NCI-H524 treated with DMSO at 0.1 percent for 48 hours (cell line): ENCODE measurements at places on chromosomes 3 and 15.

DNA sequence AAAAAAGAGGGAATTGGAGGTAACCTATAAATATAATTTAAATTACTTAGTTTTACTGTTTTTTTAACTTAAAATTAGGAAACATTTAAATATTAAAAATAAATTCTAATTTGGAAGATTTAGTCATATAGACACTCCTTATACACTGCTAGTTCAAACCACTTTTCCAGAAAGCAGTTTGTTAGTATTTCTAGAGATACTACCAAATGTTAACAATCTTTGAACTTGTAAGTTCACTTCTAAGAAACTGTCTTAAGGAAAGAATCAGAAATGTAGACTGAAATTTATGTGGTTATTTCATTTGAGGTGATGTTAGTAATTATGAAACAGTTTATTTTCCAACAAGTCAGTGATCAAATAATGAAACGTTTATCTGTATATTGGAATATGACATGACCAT is 22.7 kb downstream of the CTDSPL2 start:
- DNase-seq: no peak

- DNase-seq: no peak
Measured at GRCh38 chr15:69760890-69761568, 308.4 kb downstream of the RPLP1 start.

DNA sequence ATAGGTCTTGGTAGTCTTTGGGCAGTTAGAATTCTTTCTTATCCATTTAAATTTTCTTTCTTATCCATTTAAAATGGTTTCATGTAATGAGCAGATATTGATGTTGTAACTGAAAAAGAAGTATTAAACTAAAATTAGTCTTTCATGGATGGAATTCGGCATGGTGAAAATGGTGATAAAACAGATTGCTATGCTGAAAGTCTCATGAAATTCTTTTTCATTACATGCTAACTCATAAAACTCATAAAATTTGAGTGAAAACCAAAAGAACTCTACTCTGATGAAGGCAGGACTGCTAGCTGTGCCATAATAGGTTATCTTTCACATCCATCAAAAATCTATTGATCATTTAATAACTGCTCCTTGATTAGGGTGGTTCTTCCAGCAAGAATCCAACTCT is 3.9 kb upstream of the CD96 start:
- no peak for DNase-seq

- no peak for DNase-seq
Measured at GRCh38 chr3:33363113-33363800, 76.9 kb downstream of the UBP1 start.

- no peak for DNase-seq
Measured at GRCh38 chr15:28975766-28976179, 90.0 kb downstream of the APBA2 start.

DNA sequence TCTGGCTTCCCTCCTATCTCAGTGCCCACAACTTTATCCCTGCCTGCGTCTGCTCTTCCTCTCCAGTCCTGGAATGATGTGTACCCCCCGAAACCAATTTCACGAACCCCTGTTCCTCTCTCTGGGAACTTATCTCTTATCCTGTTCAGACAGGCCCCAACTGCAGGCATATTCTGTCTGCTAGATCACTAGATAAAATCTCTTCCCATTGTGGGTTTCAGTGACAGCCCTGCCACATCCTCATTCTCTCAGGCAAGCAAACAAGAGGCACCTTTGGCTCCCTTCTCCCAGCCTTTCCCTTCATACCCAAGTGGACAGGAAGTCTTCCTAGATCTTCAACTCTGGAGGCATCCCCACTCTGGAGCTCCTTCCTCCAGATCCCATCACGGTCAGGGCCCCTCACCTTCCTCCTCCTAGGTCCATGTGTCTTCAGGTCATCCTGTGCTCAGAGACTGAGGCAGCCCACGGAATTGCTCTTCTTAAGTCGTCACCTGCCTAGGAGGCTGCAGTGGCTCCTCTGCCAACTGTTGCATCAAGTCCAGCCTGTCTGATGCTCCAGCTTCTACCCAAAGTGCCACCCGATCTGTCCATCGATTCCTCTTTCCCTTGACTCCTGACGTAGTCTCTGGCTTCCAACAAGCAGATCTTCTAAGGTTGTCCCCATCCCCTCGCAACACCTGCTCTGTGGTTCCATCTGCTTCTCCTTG is 190.8 kb downstream of the SLCO3A1 start:
- no peak for DNase-seq

DNA sequence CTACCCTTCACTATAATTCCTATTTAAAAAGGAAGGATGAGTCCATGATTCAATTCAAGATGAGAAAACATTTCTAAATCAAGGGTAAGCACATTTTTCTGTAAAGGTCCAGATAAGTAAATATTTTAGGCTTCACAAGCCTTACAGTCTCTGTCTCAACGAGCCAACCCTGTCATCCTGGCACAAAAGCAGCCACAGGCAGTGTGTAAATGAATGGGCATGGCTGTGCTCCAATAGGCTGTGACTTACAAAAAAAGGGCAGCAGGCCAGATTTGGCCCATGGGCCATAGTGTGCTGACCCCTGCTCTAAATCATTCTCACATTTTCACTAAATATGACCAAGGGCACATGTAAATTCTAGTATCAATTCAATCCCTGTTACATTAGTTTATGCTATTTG is 200.4 kb downstream of the WNT5A start:
- DNase-seq: no peak

DNA sequence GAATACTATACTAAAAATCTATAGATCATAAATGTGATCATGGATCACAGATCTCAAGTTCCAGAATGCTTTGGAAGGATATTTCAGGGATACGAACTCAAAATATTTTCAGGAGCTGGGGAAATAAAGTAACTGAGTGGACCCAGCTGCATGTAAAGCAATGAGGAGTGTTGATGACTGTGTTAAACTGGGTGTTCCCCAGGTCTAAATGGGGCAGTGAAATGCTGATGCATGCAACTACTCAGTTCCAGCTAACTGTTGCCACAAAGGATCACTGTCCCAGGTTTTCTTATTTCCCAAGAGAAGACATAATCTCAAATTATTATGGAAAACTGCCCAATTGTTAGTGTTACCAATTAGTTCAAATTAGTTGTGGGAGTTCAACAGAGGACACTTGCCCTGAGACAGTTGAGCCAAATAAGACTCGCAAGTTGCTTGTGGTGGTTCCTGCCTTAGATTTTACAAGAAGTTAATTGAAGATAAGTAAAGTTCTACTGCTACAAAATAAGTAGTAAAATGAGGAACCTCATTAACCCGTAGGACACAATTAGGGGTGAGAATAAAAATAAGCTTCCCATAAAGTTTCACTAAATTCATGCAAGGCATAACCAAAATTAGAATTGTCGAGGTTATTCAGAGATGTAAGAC is 66.3 kb upstream of the IL12A start:
- no peak for DNase-seq

DNA sequence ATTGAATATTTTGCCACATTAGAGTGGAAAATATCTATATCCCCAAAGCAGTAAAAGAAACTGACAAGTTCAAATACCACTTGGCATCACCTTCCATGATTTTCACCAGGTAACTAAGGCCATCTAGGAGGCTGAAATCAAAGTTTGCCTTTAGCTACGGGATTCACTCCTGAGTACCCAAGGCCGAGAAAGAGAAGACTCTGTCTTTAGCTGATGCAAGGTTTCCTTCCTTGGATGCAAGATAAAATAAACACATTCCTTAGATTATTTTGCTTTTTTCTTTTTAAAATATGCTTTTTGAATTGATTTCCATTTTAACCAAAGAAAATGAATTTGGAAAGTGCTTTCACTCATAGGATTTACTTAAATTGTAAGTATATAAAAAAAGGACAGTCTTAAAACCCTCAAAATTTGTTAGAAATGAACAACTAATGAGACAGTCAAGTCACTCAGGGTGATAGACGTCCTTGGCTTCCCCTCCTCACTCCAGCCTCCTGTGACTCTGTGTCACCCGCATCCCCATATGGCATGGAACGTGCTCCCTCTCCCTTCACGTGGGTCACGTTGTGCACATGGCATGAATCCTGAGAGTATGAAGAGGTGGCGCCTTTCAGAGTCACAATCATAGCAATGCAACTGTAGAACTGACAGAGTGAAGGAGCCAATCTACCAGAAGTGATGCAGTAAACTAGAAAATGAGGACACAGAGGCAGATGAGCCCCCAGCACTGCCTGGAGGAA is 148.4 kb downstream of the RTP4 start:
- DNase-seq: no peak

GRCh38 chr3:105950881-105951600 is 82.2 kb upstream of the CBLB start:
- no peak for DNase-seq

DNA sequence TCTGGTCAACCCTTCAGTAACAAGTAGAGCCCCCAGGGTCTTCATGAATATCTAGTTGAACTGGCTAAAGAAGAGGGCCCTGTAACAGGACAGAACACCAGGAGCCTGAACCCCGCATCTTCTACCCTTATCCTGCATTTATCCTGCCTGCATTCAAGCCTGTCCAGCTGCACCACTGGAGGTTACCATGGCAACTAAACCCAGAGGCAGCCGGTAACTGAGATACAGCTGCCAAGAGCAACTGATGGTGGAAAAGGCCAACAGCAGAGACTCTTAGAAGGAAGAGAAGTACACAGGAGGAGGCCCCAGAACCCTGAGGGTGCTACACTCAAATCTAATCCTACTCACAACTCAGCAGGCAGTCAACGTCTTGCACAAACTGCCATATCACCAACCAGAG is 3.7 kb upstream of the PRKAR2A start:
- DNase-seq: peak; percentile 73

DNA sequence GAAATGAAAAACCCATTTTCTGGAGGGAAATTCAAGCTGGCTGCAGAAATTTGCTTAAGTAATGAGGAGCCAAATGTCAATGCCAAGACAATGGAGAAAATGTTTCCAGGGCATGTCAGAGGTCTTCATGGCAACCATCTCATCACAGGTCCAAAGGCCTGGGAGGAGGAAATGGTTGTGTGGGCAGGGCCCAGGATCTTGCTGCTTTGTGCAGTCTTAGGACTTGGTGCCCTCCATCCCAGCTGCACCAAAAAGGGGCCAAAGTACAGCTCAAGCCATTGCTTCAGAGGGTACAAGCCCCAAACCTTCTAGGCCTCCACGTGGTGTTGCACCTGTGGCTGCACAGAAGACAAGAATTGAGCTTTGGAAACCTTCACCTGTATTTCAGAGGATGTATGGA is 59.3 kb downstream of the POMGNT2 start:
- no peak for DNase-seq

- no peak for DNase-seq
Measured at GRCh38 chr3:120424506-120424905, 26.3 kb downstream of the FSTL1 start.

GRCh38 chr3:126550488-126551051 is 8.2 kb downstream of the C3orf22 start:
- no peak for DNase-seq

DNA sequence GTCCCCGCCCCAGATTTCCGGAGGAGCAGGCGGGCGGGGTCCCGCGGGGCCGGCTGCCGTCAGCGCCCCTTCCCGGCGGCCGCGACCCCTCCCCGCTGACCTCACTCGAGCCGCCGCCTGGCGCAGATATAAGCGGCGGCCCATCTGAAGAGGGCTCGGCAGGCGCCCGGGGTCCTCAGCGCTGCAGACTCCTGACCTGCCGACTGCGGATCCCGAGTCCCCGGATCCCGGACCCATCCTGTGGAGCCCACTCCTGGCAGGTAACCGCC is at the start of gene TRH:
Gene TRH (plus strand): TSS at position 157 of the 269 bp plus-strand sequence. CDS start 1,097 bp downstream, outside the sequence.
- DNase-seq: no peak

DNA sequence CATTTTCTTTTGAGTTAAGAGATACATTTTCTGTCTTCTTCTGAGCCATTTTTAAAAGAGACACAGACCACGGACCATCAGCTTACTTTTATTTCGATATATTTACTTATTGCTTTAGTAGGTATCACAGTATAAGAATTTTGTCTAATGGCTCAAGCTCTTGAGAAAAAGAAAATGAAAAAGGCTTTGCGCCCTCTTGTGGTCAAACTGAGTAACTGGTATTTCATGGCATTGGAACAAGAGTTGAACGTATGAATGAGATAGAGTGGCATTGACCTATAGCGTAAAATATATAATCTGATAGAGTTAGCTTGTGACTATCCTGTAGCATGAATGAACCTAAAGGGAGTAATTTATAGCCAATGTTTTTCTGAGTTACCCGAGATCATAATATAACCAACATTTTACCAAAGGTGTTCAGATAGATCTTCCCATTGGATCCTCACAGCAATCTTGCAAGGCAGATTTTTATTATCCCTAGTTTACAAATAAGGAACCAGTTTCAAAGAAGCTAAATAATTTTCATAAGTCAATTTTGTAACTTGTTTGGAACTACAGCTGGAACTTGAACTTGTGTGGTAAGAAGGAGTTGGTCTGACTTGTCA is 154.6 kb downstream of the POLR2M start:
- DNase-seq: peak; percentile 39

DNA sequence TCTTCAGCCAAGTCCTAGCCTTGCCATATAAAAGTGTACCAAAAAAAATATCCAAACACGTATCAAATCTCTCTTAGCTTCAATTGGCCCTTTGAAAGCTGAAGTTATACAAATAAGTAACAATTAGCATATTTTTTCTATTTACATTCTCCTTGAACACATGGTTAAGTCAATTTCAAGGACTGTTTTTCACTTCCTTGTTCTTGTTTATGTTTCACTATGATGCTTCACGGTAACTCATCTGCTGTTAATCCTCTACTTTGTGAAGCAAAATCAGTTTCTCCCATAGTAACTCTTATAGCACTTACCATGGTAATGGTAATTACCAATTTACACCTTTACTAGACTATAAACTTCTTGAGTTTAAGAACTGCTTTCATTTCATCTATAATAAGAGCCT is 10.6 kb upstream of the SPRED1 start:
- DNase-seq: no peak

DNA sequence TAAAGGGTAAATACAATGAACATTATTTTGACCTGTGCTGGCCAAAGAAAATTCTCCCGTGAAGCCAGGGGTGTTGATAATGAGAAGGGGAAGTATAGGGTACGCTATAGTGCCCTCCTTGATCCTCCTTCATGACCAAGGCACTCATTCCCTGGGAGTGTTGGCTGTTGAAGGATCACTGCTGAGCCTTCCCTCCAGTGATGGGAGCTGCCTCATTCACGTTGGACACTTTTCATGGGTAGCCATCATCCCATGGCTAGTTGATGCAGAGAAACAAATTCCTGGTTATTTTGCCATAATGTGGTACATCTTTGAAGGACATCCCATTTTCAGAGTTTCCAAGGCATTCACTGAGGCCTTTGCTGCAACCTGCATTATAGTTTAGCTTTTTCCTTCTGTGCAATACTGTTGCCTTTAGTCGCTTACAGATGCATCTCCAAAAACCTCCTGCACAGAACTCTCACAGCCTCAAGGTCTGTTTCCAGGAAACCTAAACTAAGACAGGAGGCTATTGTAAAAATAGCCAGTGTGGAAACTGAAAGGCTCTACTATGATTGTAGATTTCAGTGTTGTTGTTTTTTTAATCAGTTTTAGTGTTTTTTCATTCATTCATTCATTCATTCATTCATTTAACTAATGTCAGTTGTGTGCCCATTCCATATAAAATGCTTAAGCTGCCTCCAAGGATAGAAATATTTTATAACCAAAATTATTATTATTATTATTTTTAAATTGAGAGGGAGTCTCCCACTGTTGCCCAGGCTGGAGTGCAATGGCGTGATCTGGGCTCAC is 40.8 kb downstream of the TGFBR2 start:
- no peak for DNase-seq

- no peak for DNase-seq
Measured at GRCh38 chr15:74420193-74420905, 13.4 kb downstream of the SEMA7A start.
